Calu3 (cell line): ENCODE measurements at places on chromosomes 2 and 18. TPM values are rescaled to one million over a fixed set of nuclear protein-coding genes. Genes with fewer than 3 reads are reported as not detected.

- H3K4me1 ChIP-seq: no peaks in the 10 kb centered on the region
- DNase-seq: no peak
- no peaks in the 10 kb centered on the region for H3K27me3 ChIP-seq
- H3K27ac ChIP-seq: no peak overlapping the region
Observed at GRCh38 chr2:55986001-55986400, 62.4 kb upstream of the EFEMP1 start.

Gene TRABD2A
- 0.68 and 1.2 TPM in 2 replicates for total RNA-seq

- H3K36me3 ChIP-seq: no peaks in the 10 kb centered on the region
- H3K4me3 ChIP-seq: no peak overlapping the region
- H3K27me3 ChIP-seq: no peaks in the 10 kb centered on the region
- no peak overlapping the region for H3K27ac ChIP-seq
Observed at GRCh38 chr2:19123556-19123955, 234.9 kb downstream of the OSR1 start.

DNA sequence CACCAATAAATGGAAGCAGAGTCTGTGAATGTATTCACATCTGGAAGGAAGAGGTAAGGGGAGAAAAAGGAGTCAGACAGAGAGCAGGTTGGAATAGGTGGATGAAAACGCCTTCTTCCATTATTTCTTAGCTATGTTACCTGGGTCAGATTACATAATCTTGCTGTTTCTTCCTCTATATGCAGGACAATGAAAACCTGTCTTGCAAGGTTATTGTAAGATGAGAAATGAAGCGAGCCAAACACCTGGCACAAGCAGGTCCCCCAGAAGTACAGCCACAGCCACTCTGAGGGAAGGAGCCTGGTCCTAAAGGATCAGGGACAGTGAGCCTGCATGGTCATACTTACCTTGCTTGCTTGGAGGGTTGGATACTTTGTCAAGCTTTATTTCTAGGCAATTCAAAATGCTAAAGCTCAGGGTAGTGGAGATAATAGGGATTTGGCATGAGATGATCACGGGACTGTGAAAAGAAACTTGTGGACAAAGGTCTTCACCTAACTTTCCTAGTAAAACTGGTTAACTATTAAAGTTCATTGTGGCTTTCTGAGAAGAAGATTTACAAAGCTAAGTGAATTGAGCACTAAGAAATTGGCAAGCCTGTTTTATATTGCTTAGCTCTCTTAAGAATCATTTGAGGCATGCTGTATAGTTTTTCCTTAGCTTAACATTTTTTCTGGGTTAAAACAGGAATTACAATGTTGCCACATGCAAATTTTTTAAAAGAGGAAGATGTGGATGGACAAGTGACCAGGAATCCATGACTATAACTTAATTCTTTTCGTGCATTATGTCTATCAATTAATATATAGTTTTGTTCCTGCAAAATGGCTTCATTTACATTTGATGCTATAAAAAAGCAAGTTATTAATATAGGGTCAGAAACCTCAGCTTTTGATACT, 15.7 kb upstream of the PLA2R1 start:
- peak overlapping the region; percentile 63 for H3K4me3 ChIP-seq
- peaks cover 10% of the 10 kb centered on the region for H3K36me3 ChIP-seq
- no peaks in the 10 kb centered on the region for H3K27me3 ChIP-seq
- peaks cover 17% of the 10 kb centered on the region for H3K4me1 ChIP-seq

GRCh38 chr2:199434555-199434954, 23.2 kb downstream of the SATB2 start:
- no peak overlapping the region for H3K4me3 ChIP-seq
- no peaks in the 10 kb centered on the region for H3K36me3 ChIP-seq
- no peak for DNase-seq

DNA sequence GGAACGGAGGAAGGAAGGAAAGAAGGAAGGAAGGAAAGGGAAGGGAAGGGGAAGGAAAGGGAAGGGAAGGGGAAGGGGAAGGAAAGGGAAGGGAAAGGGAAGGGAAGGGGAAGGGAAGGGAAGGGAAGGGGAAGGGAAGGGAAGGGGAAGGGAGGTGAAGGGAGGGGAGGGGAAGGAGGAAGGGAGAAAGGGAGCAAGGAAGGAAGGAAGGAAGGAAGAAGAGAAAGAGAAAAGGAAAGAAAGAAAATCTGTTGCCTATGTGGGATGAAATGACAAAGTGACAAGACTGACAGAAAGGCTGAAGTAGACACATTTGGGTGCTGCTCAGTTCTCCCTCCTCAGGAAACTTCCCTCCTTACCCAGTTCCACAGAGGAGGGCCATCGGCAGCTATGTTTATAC, 46.3 kb upstream of the GORASP2 start:
- no peaks in the 10 kb centered on the region for H3K4me1 ChIP-seq
- H3K36me3 ChIP-seq: no peaks in the 10 kb centered on the region
- H3K27me3 ChIP-seq: peaks cover 62% of the 10 kb centered on the region
- H3K27ac ChIP-seq: no peak overlapping the region

GRCh38 chr2:147843391-147843863, 1.4 kb upstream of the ACVR2A start:
- no peak for DNase-seq
- peaks cover 32% of the 10 kb centered on the region for H3K4me1 ChIP-seq
- H3K27ac ChIP-seq: peak overlapping the region; percentile 60
- H3K36me3 ChIP-seq: peaks cover 36% of the 10 kb centered on the region
